NCI-H1048 (cell line): ENCODE measurements at places on chromosomes 11 and 22.
A peak's percentile ranks its signal among the peaks of the same experiment; 100 is the strongest.

DNA sequence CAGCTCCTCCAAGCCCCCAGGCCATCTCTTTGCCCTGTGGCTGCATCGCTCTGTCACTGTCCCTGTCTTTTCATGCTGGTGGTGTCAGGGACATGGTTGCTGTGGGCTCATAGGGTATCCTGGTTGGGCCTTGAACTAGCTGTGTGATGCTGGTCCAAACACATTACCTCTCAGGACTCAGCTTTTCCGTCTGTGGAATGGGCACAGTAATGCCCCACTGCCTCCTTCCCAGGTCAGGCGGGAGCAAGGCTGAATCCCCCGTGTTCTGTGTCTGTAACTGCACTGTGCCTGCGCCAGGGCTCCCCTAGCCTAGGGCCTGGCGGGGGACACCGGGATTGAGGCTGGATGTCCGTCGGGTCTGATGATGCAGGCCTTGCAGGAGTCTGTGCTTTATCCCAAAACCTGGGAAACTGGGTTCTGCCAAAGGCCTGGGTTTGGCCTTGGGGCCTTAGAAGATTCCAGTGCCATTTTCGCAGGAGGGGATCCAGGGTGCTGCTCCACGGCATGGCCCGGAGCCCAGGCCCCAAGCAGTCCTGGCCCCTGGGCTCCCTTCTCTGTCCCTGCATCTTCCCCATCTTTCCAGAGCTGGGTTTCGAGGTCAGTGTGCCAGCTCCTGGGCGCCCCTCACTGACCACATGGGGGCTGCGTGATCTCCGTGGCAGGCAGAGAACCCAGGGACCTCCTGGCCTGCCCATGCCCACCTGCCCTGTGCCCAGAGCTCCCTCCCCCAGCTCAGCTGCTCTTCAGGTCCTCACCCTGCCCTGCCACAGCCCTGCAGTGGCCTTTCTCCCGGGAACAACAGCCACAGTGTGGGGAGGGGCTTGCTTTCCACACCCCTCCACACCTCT lies 32.7 kb upstream of the CELSR1 start:
- DNase-seq = no peak

GRCh38 chr22:28906312-28906711 lies 22.9 kb downstream of the ZNRF3 start:
- no peak for DNase-seq

DNA sequence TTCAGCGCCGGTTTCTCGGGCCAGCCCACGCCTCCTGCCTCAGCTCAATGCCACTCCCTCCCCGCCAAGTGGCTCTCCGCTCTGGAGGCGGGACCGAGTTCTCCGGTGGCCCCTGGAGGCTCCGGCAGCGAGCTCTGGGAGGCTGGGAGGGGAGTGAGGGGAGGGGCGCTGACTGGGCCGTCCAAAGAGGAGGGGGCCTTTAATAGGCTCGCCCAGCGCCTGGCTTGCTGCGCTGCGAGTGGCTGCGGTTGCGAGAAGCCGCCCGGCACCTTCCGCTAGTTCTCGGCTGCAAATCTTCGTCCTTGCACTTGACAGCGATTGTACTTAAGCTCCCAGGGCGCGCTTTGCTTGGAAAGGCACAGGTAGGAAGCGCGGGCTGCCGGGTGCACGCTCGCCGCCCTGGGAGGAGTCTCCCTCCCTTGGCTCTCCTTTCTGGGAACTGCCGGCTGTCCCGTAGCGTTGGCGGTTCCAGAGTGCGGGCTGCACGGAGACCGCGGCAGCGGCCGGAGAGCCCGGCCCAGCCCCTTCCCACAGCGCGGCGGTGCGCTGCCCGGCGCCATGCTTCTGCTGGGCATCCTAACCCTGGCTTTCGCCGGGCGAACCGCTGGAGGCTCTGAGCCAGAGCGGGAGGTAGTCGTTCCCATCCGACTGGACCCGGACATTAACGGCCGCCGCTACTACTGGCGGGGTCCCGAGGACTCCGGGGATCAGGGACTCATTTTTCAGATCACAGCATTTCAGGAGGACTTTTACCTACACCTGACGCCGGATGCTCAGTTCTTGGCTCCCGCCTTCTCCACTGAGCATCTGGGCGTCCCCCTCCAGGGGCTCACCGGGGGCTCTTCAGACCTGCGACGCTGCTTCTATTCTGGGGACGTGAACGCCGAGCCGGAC lies at the start of gene ADAMTS15:
Gene ADAMTS15 (plus strand): TSS at position 230 of the 894 bp plus-strand sequence. CDS start 329 bp downstream, at position 559.
- peak; percentile 63 for DNase-seq

- DNase-seq = no peak
Measured at GRCh38 chr22:30371981-30372380, 15.2 kb downstream of the CCDC157 start.

GRCh38 chr11:86040919-86041850 lies 27.7 kb downstream of the PICALM start:
- DNase-seq = no peak

GRCh38 chr11:114310095-114310494 lies 13.9 kb downstream of the NNMT start:
- no peak for DNase-seq

GRCh38 chr11:114820621-114821020 lies 142.3 kb downstream of the NXPE2 start:
- no peak for DNase-seq

- DNase-seq = no peak
Measured at GRCh38 chr11:3840004-3840869, 522 bp downstream of the RHOG start.

GRCh38 chr11:1307163-1307870 lies 2.1 kb downstream of the TOLLIP start:
- no peak for DNase-seq

DNA sequence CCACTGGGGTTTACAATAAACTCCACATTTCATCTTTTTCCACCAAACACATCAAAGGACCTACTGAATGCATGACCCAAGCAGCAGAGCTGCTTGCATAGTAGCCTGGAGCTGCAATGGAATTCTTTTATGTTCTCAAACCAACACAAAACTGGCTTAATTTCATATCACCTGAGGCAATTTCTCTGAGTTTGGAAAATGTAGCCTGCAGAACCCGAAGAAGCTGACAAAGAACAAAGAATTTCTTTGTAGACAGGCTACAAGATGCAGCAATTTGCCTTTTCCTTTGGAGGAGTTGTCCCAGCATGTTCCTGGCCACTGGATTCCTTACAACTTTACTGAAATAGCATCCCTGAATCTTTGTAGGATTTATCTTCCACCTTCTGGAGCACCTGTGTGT lies 5.5 kb upstream of the TECTA start:
- no peak for DNase-seq

- DNase-seq = no peak
Measured at GRCh38 chr11:76781046-76781801, 1.9 kb upstream of the TSKU start.

DNA sequence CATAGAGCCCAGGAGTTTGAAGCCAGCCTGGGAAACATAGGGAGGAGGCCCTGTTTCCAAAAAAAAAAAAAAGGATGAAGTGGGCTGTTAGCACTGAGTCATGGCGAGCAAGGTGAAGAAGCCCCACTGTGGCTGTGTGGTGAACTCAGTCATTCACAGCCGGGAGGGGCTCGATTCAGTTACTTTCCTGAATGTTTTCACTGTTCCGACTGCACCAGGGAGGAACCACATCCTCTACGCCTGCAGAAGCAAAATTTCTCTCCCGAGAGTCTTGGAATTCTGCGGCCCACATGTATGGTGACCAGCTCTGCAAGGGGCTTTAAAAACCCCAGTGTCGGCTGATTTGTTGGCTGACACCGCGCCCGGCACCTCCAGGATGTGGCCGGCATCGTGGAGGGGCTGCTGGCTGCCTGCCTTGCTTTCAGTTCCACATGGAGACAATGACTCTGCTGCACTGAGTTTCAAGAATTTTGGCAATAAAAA lies 27.8 kb upstream of the GRAMD4 start:
- DNase-seq = no peak

- DNase-seq = no peak
Measured at GRCh38 chr11:117074119-117074518, 24.1 kb downstream of the SIK3 start.

GRCh38 chr11:119844808-119845207 lies 115.8 kb upstream of the NECTIN1 start:
- no peak for DNase-seq

DNA sequence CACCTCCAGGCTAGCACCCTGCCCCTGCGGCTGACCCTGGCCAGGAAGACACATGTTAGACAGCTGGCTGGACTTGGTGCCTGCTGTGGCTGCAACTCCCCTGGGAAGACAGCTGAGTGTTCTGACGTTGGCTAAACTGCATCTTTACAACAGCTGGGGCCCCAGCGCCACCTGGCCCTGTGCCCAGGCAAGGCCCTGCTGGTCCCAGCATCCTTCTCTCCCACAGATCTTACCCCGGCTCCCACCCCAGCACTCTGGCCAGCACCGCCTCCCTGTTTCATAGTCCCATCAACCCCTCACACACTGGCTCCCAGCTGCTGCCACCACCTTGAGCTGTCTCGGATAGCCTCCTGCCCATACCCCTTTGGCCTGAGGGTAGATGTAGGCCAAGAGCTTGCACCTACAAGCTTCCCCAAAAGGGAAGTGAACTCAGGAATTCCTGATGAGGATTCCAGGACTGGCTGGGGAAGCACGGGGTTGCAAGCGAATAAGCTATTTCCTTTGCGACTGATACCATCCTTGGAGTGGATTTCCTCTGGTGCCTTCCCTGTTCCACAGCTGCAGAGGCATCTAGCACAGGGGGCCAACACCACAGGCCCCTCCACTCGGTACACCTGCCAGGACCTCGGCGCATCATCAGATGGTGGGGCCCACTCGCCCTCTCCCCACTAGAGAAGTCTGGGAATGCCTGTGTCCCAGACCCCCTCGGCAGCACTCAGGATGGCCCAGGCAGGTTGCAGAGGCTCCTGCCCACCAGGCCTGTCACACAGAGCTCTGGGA lies 28.5 kb downstream of the RSPH14 start:
- DNase-seq = no peak

DNA sequence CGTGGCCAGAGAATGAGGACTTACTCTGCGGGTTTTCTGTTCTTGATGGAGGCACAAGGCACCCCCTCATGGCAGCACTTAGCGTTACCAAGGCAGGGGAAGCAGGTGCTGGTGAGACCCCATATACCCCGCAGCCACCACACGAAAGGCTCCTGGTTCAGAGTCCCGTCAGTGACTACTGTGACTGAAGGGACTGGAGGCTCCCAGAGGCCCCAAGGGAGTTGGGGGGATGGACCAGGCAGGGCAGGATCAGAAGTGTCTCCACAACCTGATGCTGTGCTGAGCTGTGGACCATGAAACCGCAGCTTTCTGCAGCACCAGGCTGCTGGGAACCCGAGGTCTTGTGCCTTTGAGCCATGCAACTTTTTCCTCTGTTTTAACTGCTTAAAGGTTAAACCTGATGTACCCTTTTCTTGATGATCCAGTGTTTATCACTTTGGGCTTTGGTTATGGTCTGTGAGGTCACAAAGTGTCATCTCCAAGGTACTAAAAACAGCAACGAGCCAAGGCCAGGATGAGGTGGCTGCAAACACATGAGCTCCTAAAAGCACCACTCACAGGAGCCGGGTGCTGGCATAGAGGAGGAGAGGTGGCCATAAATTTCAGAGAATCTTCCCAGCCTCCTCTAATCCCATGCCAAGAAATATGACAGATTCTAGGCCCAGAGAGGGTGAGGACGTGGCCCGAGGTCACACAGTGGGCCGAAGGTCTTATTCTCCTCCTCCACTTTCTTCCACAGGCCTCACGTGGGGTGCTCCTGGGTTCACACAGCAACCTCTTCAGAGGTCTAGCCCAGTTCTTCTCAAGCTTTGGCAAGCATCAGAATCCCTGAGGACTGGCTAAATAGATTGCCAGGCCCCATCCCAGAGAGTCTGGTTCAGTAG lies 4.2 kb upstream of the LRRC32 start:
- no peak for DNase-seq

GRCh38 chr11:7060868-7061267 lies 27.9 kb upstream of the RBMXL2 start:
- no peak for DNase-seq

- DNase-seq = peak; percentile 45
Measured at GRCh38 chr11:65575568-65576231, at the start of gene EHBP1L1. Gene EHBP1L1, plus strand, starts transcription at chr11:65576053. Its CDS starts 250 bp downstream, at chr11:65576303.

GRCh38 chr11:16346975-16347374 lies 9.4 kb downstream of the SOX6 start:
- DNase-seq = no peak

- DNase-seq = no peak
Measured at GRCh38 chr11:77467993-77468392, 5.9 kb downstream of the PAK1 start.

DNA sequence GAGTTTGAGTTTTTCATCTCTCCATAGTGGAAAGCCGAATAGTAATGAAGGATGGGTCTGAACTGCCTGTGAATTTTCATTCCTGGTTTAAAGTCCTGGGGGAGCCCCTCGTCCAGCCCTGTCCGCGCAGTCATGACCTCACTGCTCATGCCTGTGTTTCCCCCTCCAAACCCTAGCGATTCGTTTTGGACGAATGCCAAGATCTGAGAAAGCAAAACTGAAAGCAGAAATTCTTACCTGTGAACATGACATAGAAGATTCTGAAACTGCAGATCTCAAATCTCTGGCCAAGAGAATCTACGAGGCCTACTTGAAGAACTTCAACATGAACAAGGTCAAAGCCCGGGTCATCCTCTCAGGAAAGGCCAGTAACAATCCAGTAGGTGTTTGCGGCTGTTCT lies 30.5 kb downstream of the CDPF1 start:
- no peak for DNase-seq

DNA sequence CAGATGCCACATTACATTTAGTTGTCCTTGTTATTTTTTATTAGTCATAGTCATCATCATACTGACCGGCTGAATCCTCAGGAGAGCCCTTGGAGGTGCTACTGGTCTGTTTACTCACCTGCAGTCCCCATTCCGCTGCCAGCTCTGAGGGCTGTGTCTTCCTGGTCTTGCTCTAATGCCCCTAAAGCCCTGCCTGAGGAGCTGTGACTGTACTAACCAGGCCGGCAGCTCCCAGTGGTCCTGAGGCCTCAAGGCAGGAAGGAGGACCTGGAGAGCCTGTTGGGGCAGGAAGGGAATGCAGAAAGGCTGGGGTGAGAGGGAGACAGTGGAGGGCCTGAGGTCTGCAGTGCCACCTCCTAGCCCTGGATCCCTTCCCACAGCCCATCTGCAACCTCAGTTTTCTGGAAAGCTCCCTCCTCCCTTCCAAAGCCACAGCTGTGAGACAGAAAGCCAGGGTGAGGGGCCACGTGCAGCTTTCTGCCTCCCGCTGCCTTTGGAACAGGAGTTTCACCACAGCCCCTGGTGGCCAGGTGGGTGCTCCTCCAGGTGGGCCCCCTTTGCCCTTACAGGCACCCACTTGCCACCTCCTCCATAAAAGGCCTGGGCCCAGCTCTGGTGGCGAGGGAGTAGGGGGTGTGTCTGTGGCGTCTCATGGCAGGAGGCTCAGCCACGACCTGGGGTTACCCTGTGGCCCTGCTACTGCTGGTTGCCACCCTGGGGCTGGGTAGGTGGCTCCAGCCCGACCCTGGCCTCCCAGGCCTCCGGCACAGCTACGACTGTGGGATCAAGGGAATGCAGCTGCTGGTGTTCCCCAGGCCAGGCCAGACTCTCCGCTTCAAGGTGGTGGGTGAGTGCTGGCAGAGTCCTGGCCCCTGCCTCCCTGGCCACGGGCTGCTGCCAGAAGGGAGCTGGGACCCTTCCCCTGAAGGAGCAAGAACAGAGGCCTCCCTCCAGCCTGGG lies at the start of gene ZP1:
Gene ZP1 (plus strand): TSS at position 632 of the 960 bp plus-strand sequence. CDS start 20 bp downstream, at position 652.
- no peak for DNase-seq

- DNase-seq = no peak
Measured at GRCh38 chr11:128420951-128421350, 166.4 kb downstream of the ETS1 start.
